ENCODE measurements at places on chromosomes 7 and 10. TPM values are rescaled to one million over a fixed set of nuclear protein-coding genes. Genes with fewer than 3 reads are reported as not detected.
A peak's percentile ranks its signal among the peaks of the same experiment; 100 is the strongest.

- no peaks in the 10 kb centered on the region for H3K27me3 ChIP-seq
- no peak for DNase-seq
- H3K27ac ChIP-seq, result no peak overlapping the region
- H3K4me1 ChIP-seq, result no peaks in the 10 kb centered on the region
- H3K4me3 ChIP-seq, result no peak overlapping the region
- no peaks in the 10 kb centered on the region for H3K36me3 ChIP-seq
Measured at GRCh38 chr10:12158111-12158510, 28.6 kb downstream of the SEC61A2 start.

DNA sequence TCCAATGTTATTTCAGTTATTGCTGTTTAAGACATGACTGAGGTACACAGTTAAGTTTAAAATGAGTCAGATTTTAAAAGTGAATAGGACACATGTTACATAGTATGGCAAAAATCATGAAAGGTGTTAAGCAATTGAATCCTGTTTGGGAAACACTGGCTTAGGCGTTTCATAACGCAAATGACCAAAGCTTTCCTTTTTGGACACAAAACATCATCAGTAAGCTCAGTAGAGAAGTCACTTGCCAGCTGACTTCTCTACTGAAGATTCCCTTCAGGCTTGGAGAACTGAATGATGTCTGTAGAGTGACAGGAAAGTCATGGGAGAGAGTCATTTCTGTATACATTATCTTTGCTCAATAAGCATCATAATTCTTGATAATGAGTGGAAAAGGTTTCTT lies 64.4 kb upstream of the RSBN1L start:
- H3K36me3 ChIP-seq, result peaks cover 36% of the 10 kb centered on the region
- DNase-seq, result no peak
- no peaks in the 10 kb centered on the region for H3K27me3 ChIP-seq

GRCh38 chr7:143391462-143392404 lies 10.6 kb downstream of the ZYX start:
- H3K36me3 ChIP-seq, result peaks cover 20% of the 10 kb centered on the region
- H3K4me1 ChIP-seq, result no peaks in the 10 kb centered on the region
- no peak overlapping the region for H3K27ac ChIP-seq
- DNase-seq, result no peak
- H3K27me3 ChIP-seq, result no peaks in the 10 kb centered on the region

- no peaks in the 10 kb centered on the region for H3K4me1 ChIP-seq
- no peaks in the 10 kb centered on the region for H3K27me3 ChIP-seq
- no peak overlapping the region for H3K4me3 ChIP-seq
- no peaks in the 10 kb centered on the region for H3K36me3 ChIP-seq
- no peak overlapping the region for H3K27ac ChIP-seq
Measured at GRCh38 chr7:112497481-112497880, 16.7 kb downstream of the LSMEM1 start.

- H3K27me3 ChIP-seq, result no peaks in the 10 kb centered on the region
- peaks cover 23% of the 10 kb centered on the region for H3K4me1 ChIP-seq
- peak overlapping the region; percentile 79 for H3K27ac ChIP-seq
- peaks cover 34% of the 10 kb centered on the region for H3K36me3 ChIP-seq
- DNase-seq, result no peak
Measured at GRCh38 chr10:125823663-125824251, 411 bp downstream of the BCCIP start.

DNA sequence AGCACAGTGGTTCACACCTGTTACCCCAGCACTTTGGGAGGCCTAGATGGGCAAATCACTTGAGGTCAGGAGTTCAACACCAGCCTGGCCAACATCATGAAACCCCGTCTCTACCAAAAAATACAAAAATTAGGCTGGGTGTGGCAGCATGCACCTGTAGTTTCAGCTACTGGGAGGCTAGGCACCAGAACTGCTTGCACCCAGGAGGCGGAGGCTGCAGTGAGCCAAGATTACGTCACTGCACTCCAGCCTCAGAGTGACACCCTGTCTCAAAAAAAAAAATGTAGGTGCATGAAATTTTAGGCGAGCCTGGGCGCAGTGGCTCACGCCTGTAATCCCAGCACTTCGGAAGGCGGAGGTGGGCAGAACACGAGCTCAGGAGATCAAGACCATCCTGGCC lies 9.6 kb downstream of the BCL7B start:
- DNase-seq, result no peak
- no peaks in the 10 kb centered on the region for H3K4me1 ChIP-seq
- H3K4me3 ChIP-seq, result no peak overlapping the region
- peaks cover 21% of the 10 kb centered on the region for H3K36me3 ChIP-seq

- peak; percentile 42 for DNase-seq
- H3K27ac ChIP-seq, result no peak overlapping the region
- no peaks in the 10 kb centered on the region for H3K36me3 ChIP-seq
- H3K4me1 ChIP-seq, result no peaks in the 10 kb centered on the region
- H3K4me3 ChIP-seq, result no peak overlapping the region
- no peaks in the 10 kb centered on the region for H3K27me3 ChIP-seq
Measured at GRCh38 chr7:33745934-33746333, 159.4 kb upstream of the BMPER start.

DNA sequence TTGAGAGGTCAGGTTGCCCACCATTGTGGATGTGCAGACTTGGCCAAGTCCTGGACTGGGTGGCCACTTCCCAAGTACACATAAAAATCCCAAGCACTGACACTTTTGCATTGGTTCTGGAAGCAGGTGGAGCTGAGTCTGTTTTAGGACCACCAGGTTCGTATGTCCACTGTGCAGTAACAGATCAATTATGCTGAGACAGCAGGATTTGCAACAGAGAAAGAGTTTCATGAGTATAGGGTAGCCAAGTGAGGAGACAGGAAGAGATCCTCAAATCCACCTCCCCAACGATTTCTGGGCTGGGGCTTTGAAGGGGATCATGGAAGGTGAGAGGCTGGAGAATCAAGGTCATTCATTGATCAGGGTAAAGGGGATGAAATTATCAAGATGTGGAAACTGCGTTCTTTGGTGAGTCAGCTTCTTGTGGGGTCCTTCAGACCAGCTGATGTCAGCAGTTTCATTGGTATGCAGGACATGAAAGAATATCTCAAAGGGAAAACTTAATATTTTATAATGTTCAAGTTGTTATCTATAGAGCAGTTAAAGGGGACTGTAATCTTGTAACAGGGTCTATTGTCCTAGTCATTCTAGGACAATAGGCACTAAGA lies 277.7 kb downstream of the GALNT17 start:
- no peaks in the 10 kb centered on the region for H3K4me1 ChIP-seq
- H3K27me3 ChIP-seq, result no peaks in the 10 kb centered on the region
- H3K27ac ChIP-seq, result no peak overlapping the region

GRCh38 chr7:29330136-29330535 lies 135.6 kb downstream of the CHN2 start:
- no peak overlapping the region for H3K27ac ChIP-seq
- no peaks in the 10 kb centered on the region for H3K27me3 ChIP-seq
- no peaks in the 10 kb centered on the region for H3K36me3 ChIP-seq

- no peak overlapping the region for H3K27ac ChIP-seq
- DNase-seq, result no peak
- H3K27me3 ChIP-seq, result peaks cover 38% of the 10 kb centered on the region
- H3K4me3 ChIP-seq, result no peak overlapping the region
- H3K36me3 ChIP-seq, result no peaks in the 10 kb centered on the region
Measured at GRCh38 chr10:76021398-76021797, 590.0 kb downstream of the LRMDA start.

DNA sequence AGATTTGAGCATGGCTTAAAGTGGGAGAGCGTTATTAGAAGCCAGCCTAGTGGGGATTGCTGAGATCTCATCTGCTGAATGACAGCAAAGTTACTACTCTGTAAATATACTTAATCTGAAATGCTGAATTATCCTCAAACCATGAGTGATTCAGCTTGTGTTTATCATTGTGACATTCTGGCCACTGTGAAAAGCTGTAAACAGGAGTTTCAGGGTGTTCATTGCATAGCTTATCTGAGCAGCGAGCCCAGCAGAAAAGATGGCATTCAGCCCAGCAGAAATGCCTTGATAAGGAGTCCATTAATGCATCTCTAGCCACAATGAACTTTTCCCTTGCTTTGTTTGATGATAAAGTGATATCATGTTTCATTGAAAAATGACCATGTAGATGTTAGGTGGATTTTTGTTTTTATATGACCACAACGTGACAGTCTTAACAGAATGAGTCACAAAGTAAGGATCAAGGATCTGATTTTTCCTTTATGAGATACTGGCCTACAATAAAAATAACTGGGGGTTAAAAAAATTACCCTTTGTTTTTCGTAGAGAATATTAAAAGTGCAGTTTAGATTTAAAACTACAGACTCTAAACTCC lies 7.8 kb downstream of the TES start:
- peak; percentile 98 for DNase-seq
- H3K27ac ChIP-seq, result peak overlapping the region; percentile 97
- no peaks in the 10 kb centered on the region for H3K27me3 ChIP-seq
- H3K4me1 ChIP-seq, result peaks cover 64% of the 10 kb centered on the region
- H3K36me3 ChIP-seq, result no peaks in the 10 kb centered on the region
- peak overlapping the region; percentile 60 for H3K4me3 ChIP-seq

- no peak for DNase-seq
- H3K36me3 ChIP-seq, result no peaks in the 10 kb centered on the region
- H3K4me1 ChIP-seq, result no peaks in the 10 kb centered on the region
- H3K27me3 ChIP-seq, result peaks cover 41% of the 10 kb centered on the region
Measured at GRCh38 chr7:30694218-30694745, 12.0 kb upstream of the CRHR2 start.

DNA sequence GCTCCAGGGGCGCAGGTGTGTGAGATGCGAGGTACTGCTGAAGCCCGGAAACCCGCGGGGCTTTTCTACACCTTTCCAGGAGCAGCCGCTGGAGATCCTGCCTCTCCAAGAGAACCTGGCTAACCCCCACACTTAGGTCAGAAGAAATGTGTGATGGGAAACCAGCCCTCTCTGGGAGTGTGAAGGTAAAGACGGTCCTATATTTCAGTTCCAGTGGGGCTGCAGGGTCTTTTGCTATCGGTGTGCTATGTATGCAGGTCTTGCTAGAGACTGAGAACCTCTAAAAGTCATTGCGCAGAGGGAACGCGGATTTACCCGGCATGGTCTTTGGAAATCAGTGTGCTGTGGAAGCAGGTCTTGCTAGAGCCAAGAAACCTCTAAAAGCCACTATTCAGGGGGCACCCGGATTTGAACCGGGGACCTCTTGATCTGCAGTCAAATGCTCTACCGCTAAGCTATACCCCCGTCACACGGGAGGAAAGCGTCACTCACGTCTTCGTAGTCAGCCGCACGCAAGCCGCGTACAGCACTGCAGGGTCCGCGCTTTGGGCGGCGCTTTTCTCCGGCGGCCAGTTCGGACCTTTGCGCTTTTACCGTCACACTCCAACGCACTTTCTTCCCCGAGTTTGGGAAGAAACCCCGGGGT lies 46.0 kb downstream of the ZNF777 start:
- H3K27ac ChIP-seq, result no peak overlapping the region
- DNase-seq, result no peak
- H3K4me3 ChIP-seq, result no peak overlapping the region
- H3K4me1 ChIP-seq, result no peaks in the 10 kb centered on the region

Gene AGR2
- total RNA-seq, result 140 TPM

Gene TSPAN12
- total RNA-seq, result 7.2 TPM

Gene SLC13A1
- total RNA-seq, result not detected
